ENCODE measurements at places on chromosomes 11 and 22.

DNA sequence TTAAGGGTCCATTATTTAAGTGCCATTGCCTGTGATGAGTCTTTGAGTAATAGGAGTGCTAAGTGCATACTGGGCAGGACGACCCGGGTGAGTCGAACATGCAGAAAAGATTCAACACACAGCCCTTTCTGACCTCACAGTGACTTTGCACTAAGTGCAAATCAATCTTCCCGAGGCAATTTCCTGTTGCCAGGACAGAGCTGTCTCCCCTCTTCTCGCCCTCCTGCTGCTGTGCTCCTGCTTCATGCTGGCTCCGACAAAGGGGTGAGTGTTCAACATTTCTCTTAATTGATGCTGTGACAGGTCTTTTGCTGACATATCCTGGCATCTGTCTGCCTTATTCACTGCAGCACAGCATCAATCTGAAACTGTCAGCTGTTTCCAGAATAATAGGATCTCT, 42.0 kb downstream of the MCHR1 start:
- DNase-seq = no peak

GRCh38 chr11:116596346-116597260, 176.2 kb downstream of the BUD13 start:
- DNase-seq = no peak

DNA sequence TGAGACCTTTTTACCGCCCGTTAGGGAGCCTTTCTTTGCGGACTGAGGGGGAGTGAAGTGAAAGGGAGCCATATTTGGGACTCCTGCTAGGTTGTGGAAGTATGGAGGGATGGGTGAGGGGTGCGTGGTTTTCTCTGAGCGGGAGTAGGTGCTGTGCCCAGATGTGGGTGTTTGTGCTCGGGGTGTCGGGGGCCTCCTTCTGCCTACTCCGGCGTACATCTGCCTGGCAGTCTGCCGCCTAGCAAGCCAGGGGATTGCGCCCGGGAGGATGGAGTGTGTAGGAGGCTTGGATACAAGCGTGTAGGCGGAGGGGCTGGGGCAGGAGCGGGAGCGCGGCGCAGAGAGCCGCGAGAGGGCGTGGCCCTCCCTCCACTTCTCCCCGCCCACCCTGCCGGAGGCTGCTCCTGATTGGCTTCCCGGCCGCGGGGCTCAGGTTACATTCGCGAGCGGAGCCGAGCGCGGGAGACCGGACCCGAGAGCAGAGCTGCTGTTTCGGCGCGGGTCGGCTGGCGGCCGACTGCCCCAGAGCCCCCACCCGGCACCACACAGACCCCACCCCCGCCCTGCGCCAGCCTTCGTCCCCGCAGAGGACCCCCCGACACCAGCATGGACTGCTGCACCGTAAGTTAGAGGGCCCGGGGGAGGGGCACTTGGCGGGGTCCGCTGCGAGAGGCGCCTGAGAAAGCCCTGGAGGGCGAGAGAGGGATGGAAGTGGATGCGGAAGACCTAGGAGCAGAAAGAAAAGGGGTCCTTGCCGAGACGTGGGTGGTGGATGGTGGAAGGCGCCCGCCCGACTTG, at the start of gene NRGN:
Gene NRGN (plus strand): TSS at position 464 of the 798 bp plus-strand sequence. CDS start 143 bp downstream, at position 607.
- peak; percentile 76 for DNase-seq

DNA sequence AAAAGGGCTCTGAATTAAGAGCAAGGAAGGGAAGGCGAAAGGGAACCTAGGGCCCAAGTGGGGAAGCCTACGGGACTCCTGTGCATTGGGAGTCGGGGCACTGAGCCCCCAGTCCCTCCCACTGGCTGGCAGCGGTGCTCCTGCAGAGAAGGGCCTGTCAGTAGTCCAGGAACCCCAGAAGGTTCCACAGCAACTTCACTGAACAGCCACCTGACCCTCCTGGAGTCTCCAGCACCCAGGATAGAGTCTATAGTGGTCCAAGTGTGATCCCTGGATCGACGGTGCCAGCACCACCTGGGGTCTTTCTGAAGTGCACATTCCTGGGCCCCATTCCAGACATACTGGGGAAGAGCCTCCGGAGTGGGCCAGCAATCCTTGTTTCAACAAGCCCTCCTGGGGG, 100.0 kb upstream of the B3GAT1 start:
- DNase-seq = no peak

DNA sequence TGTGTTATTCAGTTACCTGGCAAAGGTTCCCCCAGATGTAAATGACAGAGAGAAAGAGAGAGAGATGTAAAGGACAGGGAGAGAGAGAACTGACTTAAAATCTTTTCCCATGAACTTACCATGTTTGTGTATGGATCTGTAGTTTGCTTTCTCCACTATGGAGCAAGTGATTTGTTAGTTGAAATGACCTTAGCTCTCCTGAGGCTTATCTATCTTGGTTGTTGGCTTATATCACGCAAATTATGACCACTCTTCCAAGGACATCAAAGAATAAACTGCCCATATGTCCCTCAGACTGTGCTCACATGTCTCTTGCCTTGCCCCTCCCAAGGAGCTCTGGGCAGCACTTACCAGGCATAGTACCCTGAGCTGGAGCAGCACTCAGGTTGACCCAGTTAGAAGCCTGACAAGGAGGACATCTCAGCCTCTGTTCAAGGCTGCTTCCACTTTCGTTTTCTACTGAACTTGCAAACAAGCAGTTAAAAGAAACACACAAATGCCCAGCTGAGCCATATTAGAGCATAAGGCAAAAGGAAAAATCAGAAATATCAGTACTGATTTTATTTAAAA, 95.3 kb upstream of the RCN1 start:
- DNase-seq = no peak

GRCh38 chr11:128734832-128735224, 41.0 kb downstream of the FLI1 start:
- no peak for DNase-seq

Data from effector CD4-positive, alpha-beta T cell (primary cell).